ENCODE measurements at places on chromosomes 5 and 9.

DNA sequence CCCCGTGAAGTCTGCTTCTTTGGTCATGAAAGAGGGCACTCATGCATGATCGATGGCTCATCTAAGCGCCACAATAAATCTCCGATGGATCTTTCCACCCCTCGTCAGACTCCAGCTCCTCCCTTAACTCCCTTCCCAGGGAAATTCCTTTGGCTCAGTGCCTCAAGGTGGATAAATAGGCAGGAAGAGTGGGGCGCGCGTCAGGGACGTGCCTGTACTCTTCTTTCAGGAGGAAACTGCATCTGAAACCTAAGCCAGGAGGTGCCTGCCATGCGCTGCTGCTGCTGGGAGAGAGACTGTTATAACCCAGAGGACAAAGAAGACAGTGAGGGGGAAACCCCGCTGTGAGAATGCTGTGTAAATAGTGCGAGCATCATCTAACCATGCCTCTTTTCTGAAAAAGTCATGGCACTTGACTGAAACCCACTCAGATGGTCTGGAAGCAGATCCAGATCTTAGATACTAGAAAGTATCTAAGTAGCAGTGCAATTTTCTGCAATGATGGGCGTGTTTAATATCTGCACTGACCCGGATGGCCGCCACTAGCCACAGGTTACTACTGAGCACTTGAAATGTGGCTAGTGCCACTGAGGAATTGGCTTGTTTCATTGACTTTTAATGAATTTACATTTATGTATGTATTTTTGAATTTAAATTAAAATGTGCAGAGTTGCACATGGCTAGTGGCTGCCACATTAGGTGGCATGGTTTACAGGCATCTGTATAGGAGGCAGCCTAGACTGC lies 120.3 kb upstream of the BASP1 start:
- DNase-seq, result no peak

DNA sequence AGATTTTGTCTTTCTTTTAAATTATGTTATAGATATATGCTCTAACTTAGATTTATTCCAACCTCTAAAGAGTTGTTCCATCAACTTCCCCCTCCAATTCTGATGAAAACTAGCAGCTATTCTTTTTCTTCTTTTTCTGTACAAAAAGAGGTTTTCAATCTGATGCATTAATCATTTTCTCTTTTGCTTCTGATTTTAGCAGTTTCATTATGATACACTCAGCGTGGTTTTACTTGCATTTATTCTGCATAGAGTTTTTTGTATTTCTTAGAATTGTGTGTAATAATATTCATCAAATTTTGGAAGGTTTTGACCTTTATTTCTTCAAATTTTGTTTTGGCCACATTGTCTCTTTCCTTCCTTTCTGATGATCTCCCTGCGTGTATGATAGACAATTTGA lies 968.1 kb upstream of the CDH18 start:
- no peak for DNase-seq

GRCh38 chr9:69500896-69501295 lies 171.3 kb downstream of the APBA1 start:
- DNase-seq, result no peak

- no peak for DNase-seq
Observed at GRCh38 chr5:8363138-8363537, 494.2 kb downstream of the MTRR start.

GRCh38 chr5:67206461-67206860 lies 9.9 kb upstream of the CD180 start:
- DNase-seq, result no peak

GRCh38 chr5:81785322-81785721 lies 34.4 kb upstream of the SSBP2 start:
- DNase-seq, result no peak

GRCh38 chr9:5650356-5651105 lies 21.6 kb downstream of the RIC1 start:
- no peak for DNase-seq

DNA sequence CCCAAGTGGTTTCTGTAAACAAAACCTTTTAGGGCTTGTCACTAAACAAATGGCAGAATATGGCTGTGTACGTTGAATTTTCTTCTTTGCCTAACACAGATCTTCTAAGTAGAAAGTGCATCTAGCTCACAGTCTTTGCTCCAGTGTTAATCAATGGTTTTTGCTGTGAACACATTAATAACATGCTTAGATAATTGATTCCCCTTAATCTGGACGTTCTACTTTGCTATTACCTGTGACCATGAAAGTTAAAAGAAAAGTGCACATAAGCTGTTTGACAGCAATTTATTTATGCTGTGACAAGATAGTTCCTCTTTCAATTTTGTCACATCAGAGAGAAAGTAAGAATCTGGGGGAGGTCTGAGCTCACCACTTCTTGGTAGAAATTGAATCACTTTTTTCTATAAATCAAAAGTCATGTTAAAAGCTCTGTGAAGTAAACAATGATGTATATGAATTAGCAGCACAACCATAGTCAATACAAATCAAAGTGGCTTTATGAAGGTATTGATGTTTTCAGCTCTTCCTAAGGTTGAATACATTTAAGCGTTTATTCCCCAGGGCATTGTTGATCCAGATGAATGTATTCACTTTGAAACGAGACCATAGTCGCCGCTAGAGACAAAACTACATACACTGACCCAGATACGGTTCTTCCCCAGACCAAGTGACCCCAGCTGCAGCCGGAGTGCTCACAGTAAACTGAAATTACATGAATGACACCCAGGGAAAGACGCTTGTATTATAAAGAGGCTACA lies 174.6 kb upstream of the ZNF608 start:
- DNase-seq, result no peak

DNA sequence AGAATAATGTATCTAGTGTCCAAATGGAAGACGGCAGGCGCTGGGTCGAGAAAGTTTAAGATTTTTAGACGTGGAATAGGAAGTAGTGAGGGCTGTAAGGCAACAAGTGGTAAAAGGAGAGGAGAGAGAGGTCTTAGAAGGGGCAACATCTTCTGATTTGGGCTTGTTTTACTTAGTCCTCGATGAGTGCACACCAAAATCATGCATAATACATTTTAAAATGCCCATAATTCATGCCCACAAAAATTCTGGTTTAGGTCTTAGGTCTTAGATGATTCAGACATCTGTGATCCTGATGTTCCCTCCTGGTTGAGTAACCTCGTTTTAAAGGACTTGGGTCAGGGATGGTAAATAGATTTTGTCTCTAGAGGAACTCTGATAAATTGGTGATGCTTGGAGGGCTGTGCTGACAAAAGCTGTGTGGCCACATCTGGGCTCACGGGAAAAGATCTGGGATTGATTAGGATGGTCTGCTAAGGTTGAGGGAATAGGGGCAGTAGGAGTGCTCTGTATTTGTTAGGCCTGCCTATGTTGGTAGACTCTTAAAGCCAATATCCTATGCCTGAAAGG lies 476.3 kb downstream of the CCDC171 start:
- DNase-seq, result no peak

DNA sequence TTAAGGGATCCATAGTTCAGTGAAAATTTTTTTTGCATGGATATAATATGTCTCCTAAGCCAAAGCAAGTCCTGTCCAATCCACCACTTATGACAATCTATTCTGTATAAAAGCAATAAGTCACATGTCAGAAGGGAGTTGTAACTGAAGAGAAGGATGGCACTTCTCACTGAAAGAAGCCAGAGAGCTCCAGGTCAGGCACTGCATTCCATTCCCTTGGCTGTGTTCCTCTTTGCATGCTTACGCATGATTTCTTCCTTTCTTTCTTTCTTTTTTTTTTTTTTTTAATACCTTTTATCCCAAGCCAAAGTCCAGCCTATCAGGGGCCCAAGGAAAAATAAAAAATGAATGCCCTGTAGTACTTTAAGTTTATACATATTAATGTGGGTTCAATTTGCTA lies 39.8 kb downstream of the MAMDC2 start:
- DNase-seq, result no peak

DNA sequence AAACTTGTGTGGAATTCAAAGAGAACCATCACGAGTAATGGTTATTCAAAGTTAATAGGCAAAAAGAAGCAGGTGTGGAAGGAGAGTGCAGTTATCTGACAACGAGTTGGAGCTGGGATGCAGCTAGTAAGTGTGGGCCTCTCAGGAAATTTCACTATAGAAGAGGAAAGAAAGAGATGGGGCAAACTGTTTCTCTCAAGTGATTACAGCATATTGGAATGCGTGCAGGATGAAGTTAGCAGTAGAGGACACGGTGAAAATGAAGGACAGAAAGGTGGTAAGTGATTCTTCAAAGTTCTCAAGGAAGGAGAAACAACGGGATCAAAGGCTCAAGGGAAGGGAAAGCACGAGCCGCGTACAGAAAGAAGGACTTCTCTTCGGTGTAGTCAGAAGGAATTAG lies 84.0 kb downstream of the ADAMTS12 start:
- DNase-seq, result no peak

GRCh38 chr9:114894206-114894605 lies 36.2 kb downstream of the TNFSF8 start:
- no peak for DNase-seq

DNA sequence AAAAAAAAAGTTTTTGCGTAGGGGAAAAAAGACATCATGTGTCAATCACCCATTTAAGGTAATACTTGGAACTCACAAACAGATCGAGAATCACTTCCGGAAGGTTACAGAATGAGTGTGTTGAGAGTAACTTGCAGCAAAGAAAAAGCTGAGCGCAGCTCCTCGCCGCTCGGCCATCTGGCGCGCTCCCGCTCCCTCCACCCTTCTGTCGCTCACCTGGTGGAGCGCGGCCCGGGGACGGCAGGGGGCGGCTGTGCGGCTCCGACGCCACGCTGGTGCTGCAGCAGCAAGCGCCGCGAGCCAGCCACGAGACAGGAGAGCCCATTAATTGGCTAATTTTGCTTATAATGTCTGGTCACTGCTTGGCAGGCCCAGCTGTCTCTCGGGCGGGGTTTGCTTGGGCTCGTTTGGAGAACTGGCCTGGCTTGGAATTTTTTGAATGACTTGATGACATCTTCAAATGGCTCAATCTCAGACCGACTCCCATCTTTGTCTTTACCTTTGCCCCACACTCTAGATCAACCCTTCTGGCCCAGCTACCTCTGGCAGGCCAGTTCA lies 601.8 kb downstream of the CCDC171 start:
- DNase-seq, result no peak

DNA sequence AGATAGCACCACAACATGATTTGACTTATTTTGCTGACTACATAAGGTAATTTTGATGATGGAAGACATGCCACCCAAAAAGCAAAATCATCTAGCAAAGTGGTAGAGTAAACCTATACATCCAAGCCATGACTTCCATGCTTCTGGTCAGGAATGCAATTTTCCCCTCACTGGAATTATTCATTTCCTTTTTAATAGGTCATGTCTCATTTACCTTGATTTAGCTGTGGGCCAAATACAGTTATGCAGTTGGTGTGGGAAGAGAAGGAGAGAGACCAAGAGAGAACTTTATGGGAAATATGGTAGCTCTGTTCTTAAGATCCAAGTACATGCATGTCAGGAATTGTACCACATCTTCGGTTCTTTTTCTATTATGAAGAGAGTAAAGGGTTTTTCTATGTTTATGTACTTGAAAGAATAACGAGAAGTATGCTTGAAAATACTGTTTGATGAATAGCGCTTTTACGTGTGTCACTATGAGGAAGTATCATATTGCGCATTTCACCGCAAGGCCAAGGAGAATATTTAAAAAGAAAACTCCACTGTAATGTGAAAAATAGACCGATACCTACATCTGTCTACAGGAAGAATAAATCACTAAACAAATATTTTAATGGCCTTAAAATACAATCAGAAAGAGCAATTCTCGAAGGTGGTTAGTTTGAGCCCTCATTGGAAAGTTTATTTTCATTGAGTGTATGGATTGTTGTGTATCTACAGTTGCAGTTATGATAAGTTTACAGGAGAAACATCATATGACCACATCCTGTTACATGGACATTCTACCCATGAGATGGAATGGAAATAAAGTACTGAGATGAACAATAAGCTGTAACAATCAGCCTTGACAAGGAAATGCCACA lies 134.0 kb downstream of the FOXD1 start:
- no peak for DNase-seq

DNA sequence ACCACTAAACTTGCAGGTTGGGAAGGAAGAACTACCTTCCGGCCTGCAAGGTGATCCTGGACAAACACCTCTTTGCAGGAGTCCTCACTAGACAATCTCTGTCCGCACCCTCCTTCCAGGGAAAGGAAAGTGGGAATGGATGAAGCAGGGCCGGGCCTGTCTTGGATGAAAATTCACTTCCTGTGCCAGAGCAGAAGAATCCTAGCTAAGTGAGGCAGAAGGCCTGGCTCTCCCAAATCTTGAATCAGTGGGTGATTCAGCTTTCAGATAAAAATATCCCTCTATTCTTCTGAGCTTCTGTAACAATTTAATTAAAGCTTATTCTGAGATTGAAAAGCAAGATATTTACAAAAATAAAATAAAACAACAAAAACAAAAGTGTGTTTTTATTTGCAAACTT lies 281.9 kb upstream of the TLE4 start:
- no peak for DNase-seq

GRCh38 chr5:29037716-29038115 lies 1999.3 kb upstream of the CDH9 start:
- no peak for DNase-seq

DNA sequence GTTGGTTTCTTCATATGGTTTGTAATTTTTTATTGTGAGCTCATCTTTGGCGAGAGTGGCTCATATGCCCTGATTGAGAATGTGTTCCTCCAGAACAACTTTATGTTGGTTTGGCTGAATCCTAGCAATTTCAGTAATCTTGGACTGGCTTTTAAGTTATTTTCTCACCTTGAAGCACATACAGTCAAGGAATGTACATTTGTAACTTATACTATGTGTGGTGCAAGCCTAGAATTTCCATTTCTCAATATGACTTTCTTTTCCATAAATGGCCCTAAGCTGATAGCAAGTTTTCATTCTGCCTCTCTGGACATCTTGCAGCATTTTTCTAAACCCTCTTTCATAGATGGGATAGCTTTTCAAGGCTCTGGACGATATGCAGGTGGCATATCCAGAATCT lies 247.5 kb downstream of the DOCK8 start:
- DNase-seq, result no peak

- DNase-seq, result no peak
Observed at GRCh38 chr5:57231607-57232006, 57.7 kb downstream of the GPBP1 start.

- DNase-seq, result no peak
Observed at GRCh38 chr5:6361101-6361500, 17.2 kb downstream of the MED10 start.

DNA sequence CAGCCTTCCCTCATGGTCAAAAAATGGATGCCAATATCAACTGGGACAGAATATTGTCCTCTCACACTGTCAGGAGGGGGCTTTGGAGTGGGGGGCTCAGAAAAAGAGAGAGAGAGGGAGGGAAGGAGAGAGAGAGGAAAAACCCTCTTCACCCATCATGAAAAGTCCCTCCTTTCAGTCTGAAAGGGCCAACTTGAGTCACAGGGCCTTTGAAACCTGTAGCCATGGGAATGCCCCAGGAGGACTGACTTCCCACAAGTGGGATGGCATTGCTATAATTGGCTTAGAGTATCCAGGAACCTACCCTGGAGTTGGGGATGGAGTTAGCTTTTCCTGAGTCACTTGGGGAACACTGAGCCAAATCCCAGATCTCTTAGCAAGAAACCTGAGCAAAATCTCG lies 41.2 kb downstream of the DNAJC21 start:
- no peak for DNase-seq

Data from brain pericyte (primary cell).